Esophagus mucosa (tissue), 1 donor: ENCODE measurements at places on chromosomes 3 and 15. TPM values are rescaled to one million over a fixed set of nuclear protein-coding genes. Genes with fewer than 3 reads are reported as not detected.

Gene RAB8B
- total RNA-seq: 6.7 TPM

Gene CX3CR1
- 0.84 TPM for total RNA-seq

Gene TGM4
- total RNA-seq: not detected

Gene NLGN1
- total RNA-seq: 0.44 TPM

Gene GPX1
- total RNA-seq: 296 TPM

Gene AMIGO3
- total RNA-seq: not detected

Gene DOCK3
- total RNA-seq: 0.84 TPM

Gene CYP1A1
- total RNA-seq: not detected

Gene AGBL1
- not detected for total RNA-seq

Gene TMEM202
- not detected for total RNA-seq

Gene LRRIQ4
- not detected for total RNA-seq

Gene ANKUB1
- not detected for total RNA-seq

Gene IL5RA
- total RNA-seq: not detected

Gene NIT2
- 48.7 TPM for total RNA-seq

Gene CCDC14
- total RNA-seq: 11.8 TPM

Gene SNX33
- 24.7 TPM for total RNA-seq

Gene CTDSPL2
- total RNA-seq: 22.8 TPM

Gene NUDT16
- total RNA-seq: 7.7 TPM

Gene CCDC13
- total RNA-seq: not detected
